ENCODE measurements at places on chromosomes 13 and 19. TPM values are rescaled to one million over a fixed set of nuclear protein-coding genes. Genes with fewer than 3 reads are reported as not detected.
A peak's percentile ranks its signal among the peaks of the same experiment; 100 is the strongest.

Gene PLIN4
- total RNA-seq: 38.0 TPM

Gene DZIP1
- total RNA-seq: 28.3 TPM

Gene MYPOP
- 1.6 TPM for total RNA-seq

Gene CASP14
- total RNA-seq: 0.10 TPM

Gene PTH2
- total RNA-seq: not detected

Gene PLVAP
- total RNA-seq: 39.2 TPM

Gene MYADM
- 38.7 TPM for total RNA-seq

Gene OSCAR
- total RNA-seq: 1.5 TPM

- peak; percentile 88 for DNase-seq
Observed at GRCh38 chr13:40789275-40790153, at the start of gene SLC25A15. Gene SLC25A15 (plus strand): TSS chr13:40789611. CDS start chr13:40793227, 3,616 bp downstream.

- DNase-seq: no peak
Observed at GRCh38 chr19:35908010-35908441, at the start of gene TYROBP. Gene TYROBP (minus strand): TSS chr19:35908295. CDS start chr19:35908228, 67 bp downstream.

GRCh38 chr19:44748426-44749254, at the start of gene BCL3:
Gene BCL3 (plus strand): TSS chr19:44748708. CDS start chr19:44748791, 83 bp downstream.
- peak; percentile 62 for DNase-seq

- DNase-seq: peak; percentile 38
Observed at GRCh38 chr13:81929988-81930387, 1589.1 kb upstream of the SPRY2 start.

GRCh38 chr19:4738734-4739133, 15.1 kb upstream of the DPP9 start:
- DNase-seq: no peak

DNA sequence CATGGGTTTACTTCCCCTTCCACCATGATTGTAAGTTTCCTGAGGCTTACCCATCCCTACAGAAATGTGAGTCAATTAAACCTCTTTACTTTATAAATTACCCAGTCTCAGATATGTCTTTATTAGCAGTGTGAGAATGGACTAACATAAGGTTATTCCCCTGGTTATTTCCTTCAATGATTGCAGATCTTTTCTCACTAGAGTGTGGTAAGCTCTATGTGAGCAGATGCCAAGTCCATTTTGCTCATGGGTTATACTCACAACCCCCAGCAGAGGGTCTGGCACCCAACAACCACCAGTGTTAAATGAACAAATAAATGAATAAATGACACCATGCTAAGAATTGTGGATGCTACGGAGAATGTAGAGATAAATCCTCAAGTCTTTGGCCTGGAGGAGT, 472.8 kb downstream of the LIG4 start:
- no peak for DNase-seq

GRCh38 chr19:1511318-1512317, 1.2 kb downstream of the ADAMTSL5 start:
- no peak for DNase-seq

- no peak for DNase-seq
Observed at GRCh38 chr19:6045108-6045507, 65.2 kb downstream of the RFX2 start.

- DNase-seq: no peak
Observed at GRCh38 chr13:97535614-97536013, 101.6 kb downstream of the RAP2A start.

DNA sequence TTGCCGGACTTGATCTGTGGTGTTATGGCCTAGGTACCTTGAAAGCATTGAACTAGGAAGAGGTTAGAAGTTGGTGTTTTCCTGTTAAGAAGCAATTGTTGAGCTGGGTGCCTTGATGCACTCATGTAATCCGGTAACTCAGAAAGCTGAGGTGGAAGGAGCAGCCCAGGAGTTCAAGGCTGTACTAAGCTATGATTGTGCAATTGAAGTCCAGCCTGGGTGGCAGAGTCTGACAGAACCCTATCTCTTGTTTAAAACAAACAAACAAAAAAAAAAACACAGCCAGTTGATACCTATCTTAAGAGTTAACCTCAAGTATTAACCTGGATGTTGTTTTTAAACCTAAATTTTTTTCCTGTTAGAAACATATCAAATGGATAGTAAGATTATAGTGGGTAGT, 19.3 kb downstream of the SAFB start:
- no peak for DNase-seq

- no peak for DNase-seq
Observed at GRCh38 chr13:107231944-107232343, 664.0 kb upstream of the ARGLU1 start.

GRCh38 chr13:105678072-105678471, 857.4 kb downstream of the EFNB2 start:
- no peak for DNase-seq

GRCh38 chr13:52812941-52813340, 35.5 kb downstream of the PCDH8 start:
- DNase-seq: no peak

DNA sequence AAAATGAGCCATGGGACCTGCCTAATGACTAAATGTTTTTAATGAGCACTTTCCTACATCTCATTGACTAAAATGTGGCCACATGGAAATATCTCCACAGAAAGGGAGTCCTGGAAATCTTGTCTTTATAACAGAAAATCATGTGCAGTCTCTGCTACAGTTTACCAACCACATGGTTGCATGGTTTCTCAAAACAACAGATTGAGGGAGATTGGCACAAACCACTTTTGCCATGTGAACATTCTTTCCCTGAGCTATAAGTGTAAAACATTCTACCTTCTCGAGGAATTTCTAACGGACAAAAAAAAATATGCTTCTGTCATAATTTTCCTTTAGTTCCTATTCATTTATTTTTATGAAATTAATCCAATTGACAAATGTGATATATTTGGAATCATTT, 218.9 kb upstream of the SLITRK5 start:
- DNase-seq: no peak

DNA sequence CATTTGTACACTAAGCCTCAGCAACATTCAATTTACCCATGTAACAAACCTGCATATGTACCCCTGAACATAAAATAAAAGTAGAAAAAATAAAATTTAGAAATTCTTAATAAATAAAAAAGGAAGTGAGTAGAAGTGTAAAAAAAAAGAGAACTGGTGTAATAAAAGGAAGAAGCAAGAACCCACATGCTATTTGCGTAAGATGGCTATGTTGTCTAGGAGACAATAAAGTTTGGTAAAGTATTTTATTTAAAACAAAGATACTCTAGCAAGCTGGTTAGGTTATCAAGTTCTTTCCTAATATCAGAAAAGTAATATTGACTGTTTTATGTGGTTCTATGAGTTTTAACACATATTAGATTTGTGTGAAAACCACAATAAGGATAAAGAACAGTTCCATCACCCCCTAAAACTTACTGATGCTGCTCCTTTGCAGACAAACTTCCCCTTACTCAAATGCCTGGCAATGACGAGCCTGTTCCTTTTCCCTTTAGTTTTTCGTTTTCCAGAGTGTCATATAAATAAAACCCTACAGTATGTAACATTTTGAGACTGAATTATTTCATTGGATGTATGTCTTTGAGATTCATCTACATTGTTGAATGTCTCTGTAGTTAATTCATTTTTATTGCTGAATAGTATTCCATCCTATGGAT, 98.9 kb downstream of the TNFSF13B start:
- no peak for DNase-seq

- no peak for DNase-seq
Observed at GRCh38 chr13:102839462-102839861, 6.4 kb upstream of the ERCC5 start.

GRCh38 chr13:96677029-96677428, 317.2 kb downstream of the OXGR1 start:
- no peak for DNase-seq

- peak; percentile 59 for DNase-seq
Observed at GRCh38 chr13:95530178-95530577, 22.3 kb upstream of the CLDN10 start.

DNA sequence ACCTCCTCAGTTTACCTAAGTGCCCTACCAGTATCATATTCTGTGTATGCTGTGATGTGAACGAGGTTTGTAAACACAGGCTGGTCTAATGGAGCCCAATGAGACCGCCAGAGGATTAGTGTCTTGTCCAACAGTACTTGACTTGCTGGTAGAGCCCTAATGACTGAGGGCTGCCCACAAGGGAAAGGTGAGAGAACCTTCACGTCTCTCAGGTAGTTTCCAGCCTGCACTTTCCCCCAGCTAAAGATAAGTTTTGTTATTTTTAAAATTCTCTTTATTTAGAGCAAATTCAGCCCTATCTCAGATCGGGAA, 498 bp upstream of the RBM26 start:
- no peak for DNase-seq

DNA sequence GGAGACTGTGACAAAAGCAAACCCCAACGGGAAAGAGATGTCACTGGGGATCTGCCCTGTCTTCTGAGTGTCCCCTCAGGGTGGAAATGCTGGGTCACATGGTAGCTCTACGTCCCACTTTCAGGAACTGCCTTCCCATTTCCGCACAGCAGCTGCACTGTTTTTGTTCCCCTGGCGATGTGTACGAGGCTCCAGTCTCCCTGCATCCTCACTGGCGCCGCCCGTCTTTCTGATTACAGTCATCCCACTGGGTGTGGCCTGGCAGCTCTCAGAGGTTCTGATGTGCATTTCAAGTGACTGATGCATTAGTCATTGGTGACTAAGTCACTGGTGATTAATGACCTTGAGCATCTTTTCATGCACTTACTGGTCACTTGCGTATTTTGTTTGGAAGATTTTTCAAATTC, 21.2 kb downstream of the PCID2 start:
- no peak for DNase-seq

Data from tongue (tissue), 3 donors.